GM23248 (cell line): ENCODE measurements at places on chromosomes 3 and 15. TPM values are rescaled to one million over a fixed set of nuclear protein-coding genes. Genes with fewer than 3 reads are reported as not detected.

TP63 gene
- total RNA-seq: not detected in 2 replicates

DPPA2 gene
- not detected in 2 replicates for total RNA-seq

SLC51B gene
- not detected in 2 replicates for total RNA-seq

STARD9 gene
- total RNA-seq: 1.4 and 2.1 TPM in 2 replicates

TMEM207 gene
- total RNA-seq: not detected in 2 replicates

- peak; percentile 85 for DNase-seq
Measured at GRCh38 chr3:43144761-43145490, 39.0 kb upstream of the POMGNT2 start.

DNA sequence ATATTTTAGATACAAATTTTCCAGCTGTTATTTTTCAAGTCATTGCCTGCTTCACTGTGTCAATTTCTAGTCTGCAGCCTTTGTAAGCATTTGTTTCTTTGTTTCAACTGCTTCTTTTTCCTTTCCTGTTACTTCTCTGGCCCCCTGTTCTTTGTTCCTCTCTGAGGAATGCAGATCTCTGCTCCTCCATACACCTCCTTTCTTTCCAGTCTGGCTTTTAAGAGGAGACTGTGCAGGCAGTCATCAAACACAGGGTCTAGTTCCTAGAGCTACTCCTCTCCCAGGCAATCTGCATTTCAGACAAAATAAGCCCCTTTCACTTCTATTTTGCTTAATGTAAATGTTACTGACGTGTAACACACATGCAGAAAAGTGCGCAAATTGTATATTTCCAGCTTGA lies 502.9 kb downstream of the PDCD6IP start:
- no peak for DNase-seq

DNA sequence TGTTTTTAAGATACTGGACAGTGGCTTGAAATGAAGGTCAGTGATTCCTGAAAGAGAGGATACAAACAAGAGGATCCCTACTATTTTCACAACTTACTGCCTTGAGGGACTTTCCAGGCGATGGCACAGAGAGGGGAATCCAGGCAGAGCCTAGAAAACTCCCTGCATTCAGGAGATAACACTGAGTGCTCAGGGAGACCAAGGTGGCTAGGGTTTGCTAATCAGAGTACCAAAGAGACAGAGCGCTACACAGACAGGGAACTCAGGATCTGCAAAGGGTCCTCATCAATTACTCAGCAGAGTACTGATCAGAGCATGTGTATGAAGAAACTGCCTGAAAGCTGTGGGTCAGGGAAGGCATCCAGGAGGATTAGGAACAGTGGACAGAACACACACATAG lies 11.7 kb upstream of the MRPS22 start:
- no peak for DNase-seq

- no peak for DNase-seq
Measured at GRCh38 chr3:188170461-188171459, 16.8 kb downstream of the LPP start.

DNA sequence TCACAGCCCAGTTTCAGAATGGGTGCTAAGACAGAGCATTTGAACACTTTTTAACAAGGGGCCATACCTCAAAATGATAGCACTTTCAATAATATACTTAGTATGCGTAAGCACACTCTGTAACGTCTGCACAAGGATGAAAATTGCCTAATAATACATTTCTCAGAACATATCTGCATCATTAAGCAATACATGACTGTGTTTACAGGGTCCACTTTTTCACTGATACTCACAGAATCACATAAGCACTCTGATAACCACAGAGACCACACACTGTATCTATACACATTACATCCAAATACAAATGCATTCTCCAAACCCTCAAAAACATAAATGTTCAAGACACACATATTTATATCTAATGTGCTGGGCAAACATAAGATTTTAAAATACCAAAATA lies 79.8 kb downstream of the NR1I2 start:
- no peak for DNase-seq

DNA sequence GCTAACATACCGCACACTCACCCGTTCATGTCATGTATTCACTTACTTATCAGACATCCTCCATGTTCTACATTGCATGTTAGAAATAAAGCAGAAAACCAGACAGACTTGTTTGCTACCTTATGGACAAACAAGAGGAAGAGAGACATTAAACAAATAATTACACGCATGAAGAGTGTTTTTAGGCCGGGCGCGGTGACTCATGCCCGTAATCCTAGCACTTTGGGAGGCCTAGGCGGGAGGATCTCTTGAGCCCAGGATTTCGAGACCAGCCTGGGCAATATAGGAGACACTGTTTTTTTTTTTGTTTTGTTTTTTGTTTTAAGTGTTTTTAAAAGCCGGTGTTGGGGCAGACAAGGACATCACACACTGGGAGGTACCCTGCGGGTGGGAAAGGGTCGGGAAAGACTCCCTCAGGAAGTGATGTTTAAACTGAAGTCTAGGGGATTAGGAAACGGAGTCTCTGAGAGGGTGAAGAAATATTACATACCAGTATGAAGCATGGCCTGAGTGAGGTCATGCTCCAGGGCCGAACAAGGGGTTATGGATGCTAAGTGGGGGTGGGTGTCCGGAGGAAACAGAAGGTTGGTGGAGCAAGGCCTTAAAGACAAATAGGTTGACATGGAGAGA lies 2.1 kb upstream of the USP3 start:
- DNase-seq: peak; percentile 44

GRCh38 chr3:73855813-73856212 lies 231.1 kb upstream of the PDZRN3 start:
- no peak for DNase-seq

GRCh38 chr3:67685499-67685898 lies 31.1 kb upstream of the SUCLG2 start:
- no peak for DNase-seq

DNA sequence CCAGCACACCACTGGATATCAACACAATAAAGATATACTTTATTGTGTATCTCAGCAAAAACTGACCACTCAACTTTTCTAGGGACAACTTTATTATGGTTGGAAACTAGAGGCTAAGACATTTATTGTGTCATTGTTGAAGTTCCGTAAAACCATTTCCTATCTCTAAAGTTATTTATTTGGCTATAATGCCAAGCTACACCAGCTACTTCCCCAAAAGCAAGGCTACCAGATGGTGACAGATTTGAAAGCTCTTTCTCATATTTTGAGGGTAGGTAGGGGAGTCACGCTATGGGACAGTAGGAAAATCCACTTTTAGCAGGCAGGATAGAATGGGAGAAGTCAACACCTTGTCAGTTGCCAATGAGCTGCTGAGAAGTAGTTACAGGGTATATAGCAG lies 834.6 kb upstream of the CFAP20DC start:
- DNase-seq: no peak

- DNase-seq: peak; percentile 43
Measured at GRCh38 chr3:134640872-134641470, 9.9 kb downstream of the KY start.

GRCh38 chr3:158430968-158431367 lies 140.0 kb upstream of the MLF1 start:
- no peak for DNase-seq

DNA sequence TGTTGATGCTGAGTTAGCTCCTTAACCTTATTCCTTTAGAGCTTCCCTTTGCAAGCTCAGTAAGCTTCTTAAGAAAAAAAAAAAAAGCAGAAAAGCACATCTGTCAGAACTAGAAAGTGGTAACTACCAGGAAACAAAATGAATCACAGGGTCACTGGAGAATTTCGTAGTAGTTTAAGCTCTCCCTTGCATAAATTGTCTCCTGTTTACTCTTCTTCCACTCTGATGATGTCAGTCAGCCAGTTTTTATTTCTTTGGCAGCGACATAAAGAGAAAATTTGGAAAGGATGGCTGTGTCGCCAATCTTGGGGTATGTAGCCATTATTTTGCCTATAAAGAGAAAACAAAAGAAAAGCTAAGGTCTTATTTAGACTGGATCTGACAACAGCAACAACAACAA lies 3.2 kb upstream of the GABRR3 start:
- DNase-seq: peak; percentile 4

DNA sequence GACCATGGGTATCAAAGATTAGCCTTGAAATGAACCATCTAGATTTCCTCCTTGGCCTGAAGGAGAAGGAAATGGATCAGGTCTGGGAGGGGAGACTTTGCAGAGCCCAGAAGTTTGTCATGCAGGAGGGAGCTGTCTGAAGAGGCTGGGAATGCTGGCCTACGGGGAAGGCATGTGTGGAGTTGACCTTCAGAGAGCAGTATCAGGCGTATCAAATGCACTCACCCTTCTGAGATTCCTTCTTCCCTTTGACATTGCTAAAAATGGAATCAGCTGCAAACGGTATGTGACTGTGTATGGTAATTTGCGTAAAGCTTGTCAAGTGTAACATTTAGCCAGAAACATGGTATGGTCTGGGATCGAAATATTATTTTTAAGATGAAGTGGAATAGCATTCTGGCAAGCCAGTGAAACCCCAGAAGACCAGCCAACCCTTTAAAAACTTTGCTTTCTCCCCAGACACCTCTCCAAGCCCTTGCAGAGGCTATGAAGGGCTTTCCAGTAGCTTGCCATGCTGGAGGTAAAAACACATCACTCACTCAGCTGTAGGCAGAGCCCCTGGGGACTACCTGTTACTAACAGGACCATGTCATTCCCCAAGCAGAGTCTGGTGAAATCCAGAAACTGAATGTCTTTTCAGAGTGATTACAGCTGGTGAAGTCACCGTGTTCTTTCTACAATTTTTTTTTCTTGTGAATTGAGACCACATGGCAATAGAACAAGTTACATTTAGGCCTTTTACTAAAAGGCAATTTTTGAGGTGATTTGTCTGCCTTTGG lies 174.7 kb upstream of the SLC24A5 start:
- DNase-seq: no peak

DNA sequence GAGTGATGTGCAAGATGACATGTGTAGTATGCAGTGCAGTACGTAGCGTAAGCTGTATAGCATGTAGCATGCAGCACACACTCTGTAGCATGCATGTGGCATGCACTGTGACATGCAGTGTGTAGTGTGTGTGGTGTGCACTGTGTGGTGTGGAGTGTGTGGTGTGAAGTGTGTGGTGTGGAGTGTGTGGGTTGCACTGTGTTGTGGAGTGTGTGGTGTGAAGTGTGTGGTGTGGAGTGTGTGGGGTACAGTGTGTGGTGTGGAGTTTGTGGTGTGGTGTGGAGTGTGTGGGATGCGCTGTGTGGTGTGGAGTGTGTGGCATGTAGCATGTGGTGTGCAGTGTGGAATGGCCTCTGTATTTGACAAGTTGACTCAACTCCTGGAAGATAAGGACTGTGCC lies 39.2 kb downstream of the ROPN1B start:
- no peak for DNase-seq
